Stimulated activated CD8-positive, alpha-beta memory T cell treated with anti-CD3 and anti-CD28 coated beads, Interleukin-15, amount 100 ng/mL, for 24 hours (primary cell): ENCODE measurements at places on chromosomes 16 and 17.

DNA sequence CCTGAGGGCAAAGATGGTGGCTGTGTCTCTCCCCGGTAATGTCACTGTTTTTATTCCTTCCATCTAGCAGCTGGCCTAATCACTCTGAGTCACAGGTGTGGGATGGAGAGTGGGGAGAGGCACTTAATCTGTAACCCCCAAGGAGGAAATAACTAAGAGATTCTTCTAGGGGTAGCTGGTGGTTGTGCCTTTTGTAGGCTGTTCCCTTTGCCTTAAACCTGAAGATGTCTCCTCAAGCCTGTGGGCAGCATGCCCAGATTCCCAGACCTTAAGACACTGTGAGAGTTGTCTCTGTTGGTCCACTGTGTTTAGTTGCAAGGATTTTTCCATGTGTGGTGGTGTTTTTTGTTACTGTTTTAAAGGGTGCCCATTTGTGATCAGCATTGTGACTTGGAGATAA, 5.5 kb upstream of the RAPGEFL1 start:
- DNase-seq, result no peak

DNA sequence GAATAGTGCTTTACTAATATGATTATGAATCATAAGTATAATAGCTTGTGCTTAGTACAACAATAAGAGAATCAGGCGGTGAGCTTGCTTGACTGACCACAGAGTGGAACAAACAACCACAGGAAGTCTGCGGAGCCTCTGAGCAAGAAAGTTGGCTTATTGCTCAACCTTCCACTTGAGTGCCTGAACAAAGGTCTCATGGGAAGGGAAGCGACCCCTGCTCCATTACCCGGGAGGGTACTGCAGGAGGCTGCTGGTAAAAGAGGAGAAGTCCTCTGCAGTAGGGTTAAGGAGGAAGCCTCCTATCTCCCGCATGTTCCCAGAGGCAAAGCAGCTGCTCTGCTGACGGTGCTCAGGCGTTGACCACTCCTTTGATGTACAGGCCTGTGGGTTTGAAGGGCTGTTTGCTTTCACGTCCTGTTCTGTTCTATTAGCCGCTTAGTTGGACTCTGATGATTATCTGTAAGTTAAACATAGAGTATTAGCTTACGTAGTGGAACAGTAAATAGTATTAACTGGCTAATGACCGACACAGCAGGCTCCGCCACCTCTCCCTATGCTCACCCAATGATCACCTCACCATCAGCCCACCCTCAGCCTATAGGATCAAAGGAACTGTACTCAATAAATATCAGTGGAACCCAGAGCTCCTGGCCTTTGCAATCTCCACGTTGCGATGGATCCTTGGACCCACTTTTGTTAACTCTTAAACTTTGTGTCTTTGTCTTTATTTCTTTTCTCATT, 17.5 kb downstream of the ALOX15B start:
- no peak for DNase-seq

GRCh38 chr17:36608794-36609497, 7.6 kb downstream of the MRM1 start:
- DNase-seq, result no peak

GRCh38 chr16:89135971-89136765, 35.4 kb upstream of the CDH15 start:
- DNase-seq, result no peak

GRCh38 chr16:1258906-1259759, 3.3 kb downstream of the TPSD1 start:
- no peak for DNase-seq

DNA sequence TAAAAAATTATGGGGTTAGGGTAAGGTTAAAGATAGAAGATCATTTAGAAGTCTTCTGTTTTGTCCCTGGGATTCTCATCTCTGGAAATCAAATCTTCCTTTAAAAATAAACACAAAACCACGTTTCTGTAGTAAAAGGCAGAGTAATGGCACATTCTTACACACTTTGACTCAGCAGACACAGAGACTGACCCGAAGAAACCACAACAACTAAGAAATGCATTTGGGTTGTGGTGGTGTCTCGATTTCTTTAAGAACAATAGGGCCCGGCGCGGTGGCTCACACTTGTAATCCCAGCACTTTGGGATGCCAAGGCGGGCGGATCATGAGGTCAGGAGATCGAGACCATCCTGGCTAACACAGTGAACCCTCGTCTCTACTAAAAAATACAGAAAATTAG, 54.9 kb upstream of the MYH10 start:
- no peak for DNase-seq

- DNase-seq, result no peak
Observed at GRCh38 chr16:4733747-4734062, 366 bp downstream of the ANKS3 start.

DNA sequence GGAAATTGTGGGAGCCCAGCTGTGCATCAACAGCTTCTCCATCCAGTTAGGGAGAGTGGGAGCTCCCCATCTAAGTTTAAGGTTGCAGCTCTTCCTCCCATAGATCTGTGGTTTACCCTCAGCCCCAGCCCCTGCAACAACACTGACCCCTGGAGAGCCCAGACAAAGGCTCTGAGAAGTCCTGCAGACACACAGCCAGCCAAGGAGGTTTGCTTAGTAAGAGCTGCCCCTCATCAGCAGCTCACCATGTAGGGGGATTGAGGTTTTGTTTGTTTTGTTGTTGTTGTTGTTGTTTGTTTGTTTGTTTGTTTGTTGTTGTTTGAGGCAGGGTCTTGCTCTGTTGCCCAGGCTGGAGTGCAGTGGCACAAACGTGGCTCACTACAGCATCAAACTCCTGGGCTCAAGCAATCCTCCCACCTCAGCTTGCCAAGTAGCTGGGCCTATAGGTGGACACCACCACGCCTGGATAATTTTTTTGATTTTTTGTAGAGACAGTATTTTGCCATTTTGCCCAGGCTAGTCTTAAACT, 138.6 kb downstream of the CLEC16A start:
- no peak for DNase-seq

DNA sequence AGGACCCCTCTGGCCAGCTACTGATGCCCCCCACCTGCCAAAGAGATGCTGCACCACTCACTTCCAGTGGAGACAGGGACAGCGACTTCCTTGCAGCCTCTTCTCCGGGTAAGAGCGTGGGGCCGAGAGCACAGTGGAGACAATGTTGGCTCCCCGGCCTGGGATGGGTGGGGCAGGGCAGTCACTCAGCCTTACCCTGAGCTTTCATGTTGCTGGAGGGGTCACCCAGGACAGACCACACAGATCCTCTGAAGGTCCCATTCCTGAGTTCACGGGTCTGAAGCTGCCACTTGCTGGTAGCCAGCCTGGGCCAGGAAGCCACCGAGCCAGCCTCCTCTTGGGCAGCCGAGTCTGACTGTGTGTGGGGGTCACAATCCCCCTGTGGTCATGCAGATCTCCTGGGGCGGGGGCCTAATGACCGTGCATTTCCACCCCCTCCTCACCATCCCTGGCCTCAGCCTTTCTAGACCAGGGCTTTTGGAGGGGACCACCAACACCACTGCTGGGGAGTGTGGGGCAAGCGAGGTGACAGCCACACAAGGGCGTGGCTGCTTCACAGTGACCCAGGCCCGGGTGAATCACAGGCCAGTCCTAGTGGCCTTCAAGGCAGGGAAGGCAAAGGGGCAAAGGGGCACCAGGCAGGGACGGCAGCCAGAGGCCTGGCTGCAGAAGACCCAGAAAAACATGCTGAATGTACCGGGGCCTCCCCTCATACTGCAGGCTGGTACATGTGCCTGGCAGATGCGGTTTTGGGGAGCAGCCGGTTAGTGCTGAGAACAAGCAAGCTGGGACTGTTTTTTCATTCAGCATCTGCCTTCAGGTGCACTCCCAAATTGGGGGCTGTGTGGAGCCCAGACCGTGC, 10.4 kb downstream of the TAF1C start:
- DNase-seq, result no peak

DNA sequence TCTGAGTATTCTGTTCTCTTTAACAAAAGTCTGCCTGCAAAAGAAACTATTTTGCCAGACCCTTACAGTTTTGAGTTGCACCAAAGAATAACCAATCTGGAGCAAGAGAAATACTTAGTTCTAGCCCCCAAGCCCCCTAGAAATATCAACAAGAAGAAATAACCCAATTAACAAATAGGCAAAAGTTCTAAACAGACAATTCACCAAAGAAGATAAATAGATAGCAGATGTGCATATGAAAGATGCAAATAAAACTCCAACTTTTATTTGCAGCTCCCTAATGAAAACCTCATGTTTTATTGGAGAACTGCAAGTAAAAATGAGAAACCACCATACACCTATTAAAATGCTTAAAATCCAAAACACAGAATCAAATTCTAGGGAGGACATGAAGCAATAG, 1308.0 kb downstream of the CDH11 start:
- no peak for DNase-seq
